ENCODE measurements at places on chromosomes 1 and 21. TPM values are rescaled to one million over a fixed set of nuclear protein-coding genes. Genes with fewer than 3 reads are reported as not detected.

IFNGR2 gene
- 65.5 TPM for total RNA-seq

CTXND2 gene
- total RNA-seq, result not detected

CD1E gene
- not detected for total RNA-seq

RXFP4 gene
- not detected for total RNA-seq

KCNA3 gene
- total RNA-seq, result not detected

CFAP107 gene
- total RNA-seq, result not detected

BARHL2 gene
- not detected for total RNA-seq

F3 gene
- total RNA-seq, result 1.9 TPM

PBX1 gene
- 24.7 TPM for total RNA-seq

SRM gene
- total RNA-seq, result 228 TPM

LRRC3 gene
- 1.0 TPM for total RNA-seq

VWA5B1 gene
- total RNA-seq, result not detected

SSR2 gene
- 273 TPM for total RNA-seq

FCGR3A gene
- not detected for total RNA-seq

LRRC53 gene
- not detected for total RNA-seq

ZNF683 gene
- total RNA-seq, result not detected
